BJ (cell line): ENCODE measurements at places on chromosomes 12 and 14.

GRCh38 chr14:50191499-50191898 is 39.9 kb downstream of the SOS2 start:
- DNase-seq, result no peak

- DNase-seq, result no peak
Observed at GRCh38 chr14:93153121-93153520, 31.6 kb downstream of the MOAP1 start.

DNA sequence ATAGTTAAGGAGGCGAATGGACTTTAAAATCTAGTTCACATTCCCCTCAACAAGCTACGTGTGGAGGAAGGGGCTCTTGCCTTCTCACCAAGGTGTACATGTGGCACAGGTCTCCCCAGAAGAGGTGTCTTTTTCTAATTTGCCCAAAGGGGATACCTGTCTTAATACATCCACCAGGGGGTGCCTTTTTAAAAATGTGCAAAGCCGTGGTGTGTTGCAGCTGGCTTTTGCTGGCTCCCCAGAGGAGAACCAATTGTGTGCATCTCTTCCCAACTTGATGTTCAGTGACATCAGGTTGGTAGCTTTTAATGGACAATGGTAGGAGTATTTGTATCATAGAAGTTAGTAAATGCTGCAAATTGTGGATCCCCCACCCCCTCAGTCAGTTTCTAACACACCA is 33.8 kb downstream of the CREBL2 start:
- no peak for DNase-seq

DNA sequence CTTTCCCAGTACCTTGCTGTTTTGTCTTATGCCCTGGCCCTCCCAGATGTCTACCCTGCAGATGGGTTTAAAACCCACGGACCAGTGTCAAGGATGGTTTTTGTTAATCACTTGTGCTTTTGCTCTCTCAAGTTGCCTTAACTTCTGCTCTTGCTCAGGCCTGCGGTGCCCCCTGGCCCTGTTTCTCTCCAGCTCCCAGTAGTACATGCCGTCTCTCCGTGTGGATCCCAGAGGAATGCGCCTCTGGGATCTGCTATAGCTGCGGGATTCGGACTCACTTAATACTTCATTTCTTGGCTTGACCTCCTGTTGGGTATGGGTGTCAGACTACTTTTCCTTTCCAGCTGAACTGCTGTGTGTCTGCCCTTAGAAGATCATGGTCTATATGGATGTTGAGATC is 14.5 kb downstream of the PLEKHG3 start:
- no peak for DNase-seq

DNA sequence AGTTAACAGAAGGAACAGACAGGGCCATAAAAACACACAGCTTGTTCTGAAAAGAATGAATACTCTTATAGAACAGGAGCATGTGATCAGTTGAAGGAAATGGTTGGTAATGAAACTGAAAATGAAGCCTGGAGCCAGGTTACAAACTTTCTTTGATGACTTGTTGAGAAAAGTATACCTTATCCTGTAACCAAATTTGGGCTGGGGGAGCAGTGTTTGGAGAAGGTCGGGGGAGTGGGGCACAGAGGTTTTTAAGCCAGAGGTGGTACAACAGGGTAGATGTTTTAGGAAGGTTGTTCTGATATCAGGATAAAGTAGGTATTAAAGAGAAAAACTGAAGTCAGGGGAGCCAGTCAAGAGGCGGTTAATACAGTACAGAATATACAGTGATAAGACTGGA is 8.2 kb downstream of the GOLT1B start:
- no peak for DNase-seq

- no peak for DNase-seq
Observed at GRCh38 chr14:96170961-96171592, 33.6 kb upstream of the BDKRB2 start.
